Activated CD8-positive, alpha-beta memory T cell treated with anti-CD3 and anti-CD28 coated beads for 24 hours (primary cell): ENCODE measurements at places on chromosomes 11 and 22.
A peak's percentile ranks its signal among the peaks of the same experiment; 100 is the strongest.

DNA sequence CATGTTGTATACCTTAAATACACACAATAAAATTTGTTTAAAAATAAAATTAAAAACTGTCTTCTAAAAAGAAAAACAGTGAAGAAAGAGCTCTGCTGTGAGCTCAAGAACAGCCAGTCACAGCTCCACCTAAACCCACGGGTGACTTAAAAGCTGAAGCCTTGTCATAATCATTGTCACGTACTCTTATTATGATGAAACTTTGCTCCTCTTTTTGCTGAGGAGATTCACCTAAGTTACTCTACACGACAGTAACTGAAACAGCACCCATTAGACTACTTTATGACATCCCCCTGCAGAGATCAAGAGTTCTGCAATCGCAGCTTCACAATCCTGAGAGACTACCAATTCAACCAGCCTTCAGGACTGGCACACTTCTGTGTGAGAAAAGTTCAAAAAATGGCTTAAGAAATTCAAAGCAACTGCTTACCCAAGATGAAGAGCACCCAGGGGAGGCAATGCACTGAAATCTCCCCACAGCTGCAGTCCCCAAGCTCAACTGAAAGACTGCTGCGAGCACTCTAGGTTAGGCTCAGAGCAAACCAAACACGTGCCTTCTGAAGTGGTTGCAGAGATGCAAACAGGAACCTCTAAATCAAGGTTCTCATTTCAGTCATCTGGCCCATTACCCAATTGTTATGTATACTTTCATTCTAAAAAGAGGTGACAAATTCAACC is at the start of gene JAML:
Gene JAML, minus strand, starts transcription at position 501 of the 678 bp plus-strand sequence. CDS start 10,145 bp downstream, outside the sequence.
- DNase-seq: peak; percentile 86

- peak; percentile 78 for DNase-seq
These were observed 24.7 kb downstream of the LAYN start for GRCh38 chr11:111565114-111565720.

DNA sequence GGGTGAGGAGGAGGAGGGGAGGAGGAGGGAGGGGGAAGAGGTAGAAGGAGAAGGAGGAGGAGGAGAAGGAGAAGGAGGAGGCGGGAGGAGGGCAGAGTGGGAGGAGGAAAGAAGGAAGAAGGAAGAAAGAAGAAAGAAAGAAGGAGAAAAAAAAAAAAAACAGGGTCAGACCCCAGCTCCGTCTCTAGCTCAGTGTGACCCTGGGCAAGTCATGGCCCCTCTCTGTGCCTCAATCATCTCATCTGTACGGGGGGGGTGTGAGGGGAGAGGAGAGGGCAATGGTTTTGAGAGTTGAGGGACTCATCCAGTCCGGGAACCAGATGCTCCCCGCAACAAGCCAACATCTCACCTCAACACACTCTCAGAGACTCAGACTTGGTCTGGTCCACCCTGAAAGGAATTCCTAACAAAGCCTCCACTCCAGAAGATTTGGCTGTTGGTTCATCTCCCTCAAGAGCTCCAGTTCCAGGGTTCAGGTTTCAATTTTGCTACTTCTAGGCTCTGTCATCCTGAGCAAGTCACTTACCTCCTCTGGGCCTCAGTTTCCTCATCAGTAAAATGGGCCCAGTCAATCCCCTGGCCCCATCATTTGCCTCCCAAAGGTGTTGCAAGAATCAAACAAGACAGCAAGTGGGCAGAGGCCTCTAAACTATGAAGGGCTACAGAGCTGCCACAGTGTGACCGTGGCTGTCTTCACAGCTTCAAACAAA is 7.7 kb downstream of the CARD10 start:
- DNase-seq: no peak

GRCh38 chr11:78465169-78465942 is 47.7 kb upstream of the GAB2 start:
- peak; percentile 65 for DNase-seq

GRCh38 chr11:27317751-27318150 is 45.3 kb downstream of the CCDC34 start:
- no peak for DNase-seq

DNA sequence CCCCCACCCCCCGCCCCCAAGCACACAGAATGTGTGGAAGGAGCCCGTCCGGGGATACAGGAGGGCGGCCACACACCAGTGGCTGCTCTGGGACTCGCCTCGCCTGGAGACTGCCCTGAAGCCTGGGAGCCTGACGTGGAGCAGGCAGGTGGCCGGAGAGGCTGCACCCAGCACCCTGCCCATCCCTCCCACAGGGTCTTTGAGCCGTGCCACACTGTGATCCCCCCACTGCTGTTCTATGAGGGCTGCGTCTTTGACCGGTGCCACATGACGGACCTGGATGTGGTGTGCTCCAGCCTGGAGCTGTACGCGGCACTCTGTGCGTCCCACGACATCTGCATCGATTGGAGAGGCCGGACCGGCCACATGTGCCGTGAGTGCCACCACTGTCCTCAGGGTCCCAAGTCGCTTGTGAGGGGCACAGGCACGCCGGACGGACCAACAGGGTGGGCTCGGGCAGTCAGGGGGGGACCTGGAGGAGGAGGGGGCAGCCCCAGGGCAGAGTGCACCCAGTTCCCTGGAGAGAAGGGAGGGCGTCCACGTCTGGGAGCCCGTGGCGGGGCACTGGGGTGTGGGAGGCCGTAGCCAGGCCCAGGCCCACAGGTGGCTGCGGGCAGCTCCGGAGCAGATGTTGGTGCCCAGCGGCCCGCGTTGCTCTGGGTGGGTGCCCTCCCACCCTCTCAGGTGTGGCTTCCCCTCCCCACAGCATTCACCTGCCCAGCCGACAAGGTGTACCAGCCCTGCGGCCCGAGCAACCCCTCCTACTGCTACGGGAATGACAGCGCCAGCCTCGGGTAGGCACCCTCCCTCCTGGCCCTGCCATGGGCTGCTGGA is 27.0 kb upstream of the MUC5B start:
- no peak for DNase-seq

DNA sequence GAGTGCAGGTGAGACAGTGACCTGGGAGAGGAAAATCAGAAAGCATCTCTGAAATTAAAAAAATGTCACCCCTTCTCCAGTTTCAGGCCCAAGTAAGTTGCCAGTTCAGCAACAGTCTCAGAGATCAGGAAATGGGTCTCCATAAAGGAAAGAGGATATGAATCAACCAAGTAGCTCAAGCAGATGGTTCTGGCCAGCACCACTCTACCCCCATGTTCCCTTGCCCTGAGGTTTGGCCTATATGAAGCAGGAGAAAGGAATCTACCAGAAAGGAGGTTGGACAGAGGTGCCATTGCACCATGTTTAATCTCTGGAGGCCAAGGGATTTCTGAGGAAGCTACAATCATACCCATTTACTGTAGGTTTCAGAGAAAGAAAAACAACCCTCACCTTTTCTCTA is 7.7 kb downstream of the FZD4 start:
- no peak for DNase-seq
